ENCODE measurements at places on chromosomes 7 and 10. TPM values are rescaled to one million over a fixed set of nuclear protein-coding genes. Genes with fewer than 3 reads are reported as not detected.

Gene LIPM
- not detected for total RNA-seq

Gene CTAGE6
- total RNA-seq = not detected

Gene LRRC18
- not detected for total RNA-seq

Gene NAT16
- not detected for total RNA-seq

Gene SVOPL
- total RNA-seq = not detected

Gene SNCG
- total RNA-seq = not detected

Gene ZNF727
- total RNA-seq = not detected

Gene MRM2
- 26.3 TPM for total RNA-seq

Gene MRLN
- total RNA-seq = not detected

Gene NUTM2D
- total RNA-seq = 4.0 TPM

Gene SCIN
- total RNA-seq = 14.7 TPM

Gene SLC26A5
- total RNA-seq = not detected

Gene PLAC9
- not detected for total RNA-seq

Gene LIPF
- not detected for total RNA-seq

Gene CNNM1
- 0.62 TPM for total RNA-seq

Gene TMEM176A
- 18.9 TPM for total RNA-seq

Gene CPN1
- total RNA-seq = 0.07 TPM

Gene PTN
- total RNA-seq = 4.7 TPM

Gene PRLHR
- total RNA-seq = not detected

Measured in kidney epithelial cell (primary cell).